ENCODE measurements at places on chromosomes 12 and 14.

DNA sequence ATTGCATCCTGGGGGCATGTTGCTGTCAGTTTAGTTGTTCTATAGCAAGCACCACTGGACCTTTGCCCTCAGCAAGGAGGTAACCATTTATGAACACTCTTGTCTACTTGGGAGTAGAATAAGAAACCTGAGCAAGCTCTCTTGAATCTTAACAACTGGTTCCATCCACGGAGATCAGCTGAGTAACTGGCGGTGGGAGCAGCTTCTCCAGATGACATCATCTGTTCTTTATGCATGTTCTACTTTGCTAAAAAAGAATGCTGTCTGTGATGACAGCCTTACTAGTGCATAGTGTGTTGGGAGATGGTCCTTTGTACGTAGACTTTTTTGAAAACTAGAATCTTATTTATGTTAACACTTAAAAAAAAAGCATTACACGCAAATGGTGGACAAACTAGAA, 17.7 kb downstream of the SLC4A8 start:
- no peak for DNase-seq

DNA sequence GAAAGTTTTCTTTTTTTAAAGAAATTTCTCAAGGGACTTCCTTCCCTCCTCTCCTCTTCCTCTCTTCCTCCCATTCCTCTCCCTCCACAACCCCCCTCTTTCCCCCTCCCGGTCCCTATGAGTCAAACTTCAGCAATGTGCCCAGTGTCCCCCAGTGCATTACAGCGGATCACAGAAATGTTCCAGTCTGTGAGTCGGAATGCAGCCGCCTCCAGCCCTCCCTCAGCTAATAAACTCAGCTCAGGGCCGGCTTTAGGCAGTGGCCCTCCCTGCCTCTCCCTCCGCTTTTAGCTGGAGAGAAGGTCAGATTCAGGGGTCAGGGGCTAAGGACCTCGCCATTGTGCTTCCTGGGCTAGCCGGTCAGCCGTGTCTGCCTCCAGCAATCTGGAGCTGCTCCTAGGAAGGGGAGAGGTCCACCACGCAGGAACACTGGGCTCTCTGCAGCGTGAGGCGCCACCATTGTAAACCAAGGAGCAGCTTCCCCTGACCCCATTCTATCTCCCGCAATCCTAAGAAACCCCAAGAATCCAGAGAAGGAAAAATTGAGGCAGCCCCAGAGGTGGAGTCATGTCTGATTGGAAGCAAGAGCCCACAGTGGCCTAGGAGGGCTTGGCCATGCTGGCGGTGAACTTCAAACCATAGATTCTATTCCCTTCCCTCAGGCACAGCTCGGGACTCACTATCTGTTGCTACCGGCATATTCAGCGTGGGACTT, 1.1 kb upstream of the HDAC7 start:
- DNase-seq: no peak

- DNase-seq: no peak
Observed at GRCh38 chr14:101918065-101918989, 46.0 kb upstream of the DYNC1H1 start.

DNA sequence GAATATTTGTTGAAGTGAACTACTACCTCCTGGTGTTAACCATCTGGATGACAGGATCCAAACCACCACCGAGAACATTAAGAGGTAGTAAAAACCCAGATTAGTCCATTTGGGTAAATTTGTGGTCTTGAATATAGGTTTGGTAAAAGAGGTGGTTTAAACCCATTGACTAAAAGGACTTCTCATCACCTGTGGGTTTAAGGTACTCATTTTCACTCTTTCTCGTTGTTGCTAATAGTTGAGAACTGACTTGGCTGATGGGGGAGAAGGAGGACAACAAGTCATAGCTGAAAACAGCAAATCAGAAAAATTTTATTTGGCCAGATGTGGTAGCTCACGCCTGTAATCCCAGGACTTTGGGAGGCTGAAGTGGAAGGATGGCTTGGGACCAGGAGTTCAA, 59.2 kb downstream of the ACADS start:
- DNase-seq: no peak

DNA sequence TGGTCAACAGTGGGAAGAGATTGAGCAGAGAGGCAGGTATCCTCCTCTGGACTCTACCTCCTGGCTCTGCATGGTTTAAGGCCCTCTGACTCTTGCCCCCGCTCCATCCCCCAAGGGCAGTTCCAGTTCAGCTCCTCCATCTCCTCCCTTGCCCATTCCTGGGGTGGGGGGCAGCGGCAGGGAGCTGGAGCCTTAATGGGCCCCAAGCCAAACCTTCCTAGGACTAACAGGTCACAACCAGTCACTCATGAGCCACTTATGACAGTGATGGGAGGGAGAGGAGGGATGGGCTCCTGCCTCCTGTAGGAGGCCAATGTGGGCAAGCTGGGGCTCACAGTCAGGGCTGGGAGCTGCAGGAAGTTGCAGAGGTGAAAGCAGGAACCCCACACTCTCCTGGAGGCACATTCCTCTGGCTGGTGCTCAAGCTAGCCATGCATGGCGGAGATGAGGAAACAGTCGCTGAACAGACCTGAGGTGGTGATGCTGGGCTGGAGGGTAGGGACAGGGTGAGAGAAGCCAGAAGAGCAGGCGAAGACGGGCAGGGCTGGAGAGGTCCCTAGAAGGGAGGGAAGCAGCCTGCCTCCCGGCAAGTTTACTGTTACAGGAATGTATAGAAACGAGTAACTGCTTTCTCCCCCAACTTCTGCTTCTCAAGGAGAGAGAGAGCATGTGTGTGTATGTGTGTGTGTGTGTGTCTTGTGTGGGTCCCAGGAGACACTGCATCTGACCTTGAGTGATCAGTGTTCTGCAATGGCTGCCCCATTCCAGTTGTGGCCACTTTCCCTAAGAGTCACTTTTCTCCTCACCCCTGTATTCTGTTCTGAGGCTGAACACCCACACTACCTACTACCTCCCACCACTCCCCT, 5.0 kb upstream of the RAPGEF3 start:
- DNase-seq: no peak

DNA sequence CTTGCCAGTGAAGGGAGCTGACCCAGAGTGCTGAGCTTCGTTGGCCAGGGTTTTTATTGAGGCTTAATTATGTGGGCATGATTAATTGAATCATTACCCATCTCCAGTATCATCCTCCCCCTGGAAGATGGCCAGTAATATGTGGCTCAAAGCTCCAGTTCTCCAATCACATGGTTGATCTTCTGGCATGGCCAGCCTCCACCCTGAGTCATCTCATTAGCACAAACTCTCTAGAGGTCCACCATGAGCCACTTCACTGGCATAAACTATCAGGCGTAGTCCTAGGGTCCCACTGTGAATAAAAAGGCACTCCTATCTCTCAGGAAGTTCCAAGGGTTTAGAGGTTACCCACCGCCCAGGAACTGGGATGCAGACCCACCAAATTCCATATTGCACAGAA, 135.0 kb downstream of the ANO6 start:
- DNase-seq: no peak

- DNase-seq: no peak
Observed at GRCh38 chr12:20212658-20213555, 155.4 kb upstream of the PDE3A start.

DNA sequence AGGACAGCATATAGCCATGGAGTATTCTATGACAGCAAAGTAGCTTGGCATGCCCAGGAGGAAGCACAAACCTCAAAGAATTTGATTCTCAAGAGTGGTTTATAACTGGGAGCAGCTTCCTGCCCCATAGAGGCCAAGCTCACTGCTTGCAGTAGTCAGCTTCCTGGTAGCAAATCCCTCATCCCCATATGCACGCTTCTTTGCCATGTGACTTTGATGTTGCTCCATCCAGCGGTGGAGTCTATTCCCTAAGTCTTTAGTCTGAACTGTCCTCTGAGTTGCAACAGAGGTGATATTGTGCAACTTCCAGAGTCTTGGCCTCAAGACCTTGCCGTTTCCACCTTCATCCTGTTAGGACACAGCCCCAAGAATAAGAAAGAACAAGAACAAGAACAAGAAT, 996.8 kb upstream of the TMEM132C start:
- no peak for DNase-seq

GRCh38 chr12:54372113-54372806, 8.0 kb upstream of the GPR84 start:
- no peak for DNase-seq

DNA sequence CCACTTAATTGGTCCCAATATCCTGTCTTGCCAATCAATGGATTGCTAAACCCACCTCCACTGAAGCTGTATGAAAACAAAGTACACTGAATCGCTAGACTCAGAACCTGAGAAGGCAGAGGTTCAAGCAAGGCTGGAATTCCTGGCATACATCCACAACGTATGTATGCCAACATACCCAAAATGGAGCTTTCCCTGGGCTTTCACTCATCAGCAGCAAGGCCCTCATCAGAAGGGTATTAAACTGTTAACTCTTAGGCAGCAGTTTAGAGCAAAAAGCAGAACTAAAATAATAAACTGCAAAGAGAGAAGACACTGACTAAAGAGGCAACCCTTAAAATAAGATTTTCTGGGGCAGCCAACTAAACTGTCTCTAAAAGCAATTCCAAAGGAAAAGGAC, 13.6 kb downstream of the MED13L start:
- DNase-seq: no peak

DNA sequence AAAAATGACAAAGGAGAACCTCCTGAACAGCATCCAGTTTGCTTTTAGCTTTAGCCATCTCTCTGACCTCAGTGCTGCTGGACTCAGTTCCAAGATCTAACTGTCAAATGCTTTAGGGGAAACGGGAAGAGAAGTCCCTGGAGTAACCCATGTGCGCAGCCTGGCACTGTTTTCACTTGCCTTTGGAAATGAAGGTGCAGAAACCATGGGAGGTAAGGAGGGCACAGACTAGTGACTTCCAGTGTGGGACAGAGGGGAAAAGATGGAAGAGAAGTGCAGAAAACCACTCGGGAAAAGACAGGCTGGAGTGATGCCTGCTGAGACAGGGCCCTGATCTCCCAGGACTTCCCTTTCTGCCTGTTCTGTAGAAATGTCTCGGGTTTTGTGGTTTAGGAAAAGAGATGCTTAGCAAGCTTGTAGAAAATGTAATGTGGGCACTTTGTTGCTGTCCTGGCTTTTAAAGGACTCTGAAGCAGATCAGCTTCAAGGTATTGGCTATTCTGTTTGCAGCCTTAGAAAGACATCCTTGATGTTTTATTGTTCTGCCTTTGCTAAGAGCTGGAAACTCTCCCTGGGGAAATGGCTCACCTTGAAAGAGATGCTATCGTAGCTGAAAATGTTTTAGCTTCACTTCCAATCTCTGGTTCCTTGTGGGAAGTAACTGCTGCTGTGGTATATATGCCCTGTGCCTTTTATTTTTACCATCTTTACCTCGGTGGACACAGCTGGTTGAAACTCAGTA, 124.6 kb upstream of the HIF1A start:
- no peak for DNase-seq

GRCh38 chr14:21346532-21347135, 37.2 kb downstream of the SUPT16H start:
- DNase-seq: no peak

DNA sequence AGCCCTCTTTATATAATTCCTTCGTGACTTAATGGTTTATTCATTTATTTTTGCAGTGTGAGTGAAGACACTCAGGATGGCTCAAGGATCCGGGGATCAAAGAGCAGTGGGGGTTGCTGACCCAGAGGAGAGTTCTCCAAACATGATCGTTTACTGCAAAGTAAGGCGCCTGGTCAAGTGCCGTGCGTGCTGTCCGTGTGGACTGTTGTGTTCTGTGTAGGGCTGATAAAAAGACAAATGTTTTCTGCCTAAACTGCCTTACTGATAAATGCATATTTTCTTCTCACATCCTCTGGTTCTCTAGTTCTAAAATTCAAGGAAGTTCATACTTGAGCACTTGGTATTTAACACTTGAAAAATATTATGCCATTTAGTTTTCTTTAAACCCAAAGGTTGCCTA, 32.5 kb downstream of the RGS6 start:
- no peak for DNase-seq

DNA sequence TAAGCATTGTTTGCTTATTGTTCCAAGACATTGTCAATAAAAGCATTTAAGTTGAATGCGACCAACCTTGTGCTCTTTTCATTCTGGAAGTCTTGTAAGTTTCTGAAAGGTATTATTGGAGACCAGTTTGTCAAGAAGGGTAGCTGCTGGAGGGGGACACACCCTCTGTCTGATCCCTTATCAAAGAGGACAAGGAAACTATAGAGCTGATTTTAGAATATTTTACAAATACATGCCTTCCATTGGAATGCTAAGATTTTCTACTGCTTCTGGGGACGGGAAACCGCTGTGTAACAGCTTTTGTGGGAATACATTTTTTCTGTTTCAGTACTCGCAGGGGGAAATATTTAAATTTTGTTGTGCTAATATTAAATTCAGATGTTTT, 3.5 kb downstream of the FOS start:
- no peak for DNase-seq

DNA sequence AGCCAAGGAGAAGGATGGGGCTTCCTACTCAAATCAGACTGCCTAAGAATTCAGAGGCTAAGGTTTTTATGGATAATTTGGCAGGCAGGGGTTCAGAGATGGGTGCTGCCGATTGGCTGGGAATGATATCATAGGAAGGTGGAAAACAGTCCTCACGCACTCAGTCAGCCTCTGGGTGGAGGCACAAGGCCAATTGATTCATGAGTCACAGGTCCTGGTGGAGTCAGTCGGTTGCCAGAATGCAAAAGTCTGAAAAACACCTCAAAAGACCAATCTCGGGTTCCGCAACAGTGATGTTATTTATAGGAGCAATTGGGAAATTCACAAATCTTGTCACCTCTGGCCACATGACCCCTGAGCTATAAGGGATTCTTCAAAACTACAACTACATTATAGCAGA, 105.5 kb downstream of the GXYLT1 start:
- no peak for DNase-seq

GRCh38 chr12:62446754-62447452, 19.7 kb upstream of the MON2 start:
- DNase-seq: no peak

- peak; percentile 10 for DNase-seq
Observed at GRCh38 chr12:45130881-45131281, 80.0 kb upstream of the DBX2 start.

DNA sequence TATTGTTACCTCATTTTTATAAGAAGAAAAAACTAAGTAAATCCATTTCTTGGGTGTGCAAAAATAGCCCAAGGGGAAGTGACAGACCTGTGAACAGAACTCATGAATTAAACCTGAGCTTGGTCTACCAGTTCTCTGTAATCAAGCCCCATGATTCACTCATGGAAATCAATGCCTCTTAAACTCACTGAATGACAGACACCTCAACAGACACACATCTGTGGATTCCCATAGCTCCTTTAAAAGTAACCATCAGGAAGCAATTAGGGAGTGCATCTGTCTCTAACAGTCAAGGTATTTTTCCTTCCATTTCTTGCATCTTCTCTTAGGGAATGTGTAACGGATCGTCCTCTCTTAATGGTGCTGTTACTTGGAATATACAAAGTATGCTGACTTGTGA, 215.0 kb upstream of the EEA1 start:
- no peak for DNase-seq
